Suppressor macrophage (primary cell): ENCODE measurements at places on chromosomes 3 and 15.

DNA sequence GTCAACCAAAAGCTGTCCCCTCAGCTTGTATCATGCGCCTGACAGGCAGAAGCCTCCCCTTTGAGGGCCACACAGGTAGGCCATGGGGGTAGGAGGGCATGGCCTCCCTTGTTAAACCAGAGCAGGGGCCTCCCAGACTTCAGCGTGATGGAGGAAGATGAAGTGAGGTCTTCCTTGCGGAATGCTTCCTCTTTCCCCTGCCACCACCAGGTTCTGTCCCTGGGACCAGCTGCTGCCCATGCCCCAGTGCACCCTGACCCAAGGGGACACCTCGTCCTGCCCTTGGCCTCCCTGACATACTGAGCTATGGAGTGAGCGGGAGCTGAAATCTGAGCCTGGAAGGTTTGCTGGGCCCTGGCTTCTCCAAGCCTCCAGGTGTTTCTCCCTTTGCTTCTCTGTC is 26.7 kb downstream of the SSUH2 start:
- no peak for DNase-seq

- no peak for DNase-seq
Observed at GRCh38 chr15:88301311-88301710, 44.8 kb upstream of the NTRK3 start.

DNA sequence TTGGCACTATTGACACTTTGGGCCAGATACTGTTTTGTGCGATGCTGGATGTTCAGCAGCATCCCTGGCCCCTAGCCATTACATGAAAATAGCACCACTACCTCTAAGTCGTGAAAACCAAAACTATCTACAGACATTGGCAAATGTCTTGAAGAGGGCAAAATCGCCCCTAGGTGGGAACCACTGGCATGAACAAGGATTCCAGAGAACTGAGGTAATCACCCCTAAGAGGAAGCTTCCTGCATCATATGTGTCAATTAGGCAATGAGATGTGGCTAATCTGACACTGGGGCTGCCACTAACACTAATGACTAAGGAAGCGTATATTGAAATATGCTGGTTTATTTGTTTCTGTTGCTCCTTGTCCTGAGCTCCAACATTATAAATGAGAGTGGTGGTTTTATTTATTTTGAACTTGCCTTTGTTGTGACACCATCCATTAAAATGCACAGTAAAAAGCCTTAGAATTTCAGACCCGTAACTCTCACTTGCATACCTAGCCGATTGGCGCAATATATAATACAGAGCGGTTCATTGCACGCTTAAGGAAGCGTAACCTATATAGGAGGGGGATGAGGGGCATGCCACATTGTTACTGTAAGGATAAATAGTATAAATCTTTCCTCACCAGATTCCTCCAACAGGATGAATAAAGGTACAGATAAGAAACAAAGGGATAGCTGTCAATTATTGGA is 299.8 kb upstream of the CNTN4 start:
- DNase-seq, result no peak

GRCh38 chr3:52119099-52119498 is 35.1 kb downstream of the POC1A start:
- DNase-seq, result peak; percentile 44

DNA sequence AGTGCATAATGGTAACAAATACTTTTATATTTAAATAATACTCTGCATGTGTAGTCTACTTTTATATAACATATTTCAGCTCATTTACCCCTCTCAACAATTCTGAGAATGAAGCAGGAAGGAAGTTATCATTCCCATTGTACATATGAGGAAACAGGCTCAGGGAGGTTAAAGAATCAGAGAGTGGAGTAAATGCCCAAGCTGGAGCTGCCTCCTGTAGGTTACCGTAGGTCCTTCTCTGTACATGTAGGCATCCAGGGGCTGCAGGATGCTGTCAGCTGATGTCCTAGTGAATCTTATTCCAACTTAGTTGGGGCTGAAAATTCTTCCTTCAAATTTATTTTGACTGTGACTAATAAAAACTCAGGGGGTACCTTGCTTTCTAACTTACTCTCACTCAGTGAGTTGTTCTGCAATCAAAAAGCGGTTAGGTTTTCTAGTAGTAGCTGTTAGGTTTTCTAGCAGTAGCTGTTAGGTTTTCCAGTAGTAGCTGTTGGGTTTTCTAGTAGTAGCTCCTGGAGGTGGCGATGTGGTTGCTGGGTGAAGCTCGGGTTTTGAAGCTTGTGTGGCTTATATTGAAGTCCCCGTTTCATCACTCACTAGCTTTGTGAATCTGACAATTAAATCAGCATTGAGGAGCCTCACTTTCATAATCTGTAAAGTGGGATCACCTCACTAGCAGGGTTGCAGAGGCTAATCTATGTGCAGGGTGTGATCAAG is 357.0 kb downstream of the NR2F2 start:
- DNase-seq, result no peak

DNA sequence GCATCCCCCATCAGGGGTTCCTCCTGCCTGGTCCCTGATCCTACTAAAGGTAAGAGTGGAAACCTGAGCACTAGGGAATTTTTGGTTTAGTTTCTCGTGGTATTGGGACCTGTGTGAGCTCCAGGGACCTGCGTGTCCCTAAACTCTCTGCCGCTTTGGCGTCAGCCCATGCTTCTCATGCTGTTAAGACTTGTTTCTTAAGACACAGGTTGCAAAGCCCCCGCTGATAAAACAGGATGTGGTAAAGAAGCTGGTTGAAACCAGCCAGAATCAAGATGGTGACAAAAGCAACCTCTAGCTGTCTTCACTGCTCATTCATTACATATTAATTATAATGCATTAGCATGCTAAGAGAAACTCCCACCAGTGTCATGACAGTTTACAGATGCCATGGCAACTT is 64.6 kb downstream of the LYZL4 start:
- no peak for DNase-seq

DNA sequence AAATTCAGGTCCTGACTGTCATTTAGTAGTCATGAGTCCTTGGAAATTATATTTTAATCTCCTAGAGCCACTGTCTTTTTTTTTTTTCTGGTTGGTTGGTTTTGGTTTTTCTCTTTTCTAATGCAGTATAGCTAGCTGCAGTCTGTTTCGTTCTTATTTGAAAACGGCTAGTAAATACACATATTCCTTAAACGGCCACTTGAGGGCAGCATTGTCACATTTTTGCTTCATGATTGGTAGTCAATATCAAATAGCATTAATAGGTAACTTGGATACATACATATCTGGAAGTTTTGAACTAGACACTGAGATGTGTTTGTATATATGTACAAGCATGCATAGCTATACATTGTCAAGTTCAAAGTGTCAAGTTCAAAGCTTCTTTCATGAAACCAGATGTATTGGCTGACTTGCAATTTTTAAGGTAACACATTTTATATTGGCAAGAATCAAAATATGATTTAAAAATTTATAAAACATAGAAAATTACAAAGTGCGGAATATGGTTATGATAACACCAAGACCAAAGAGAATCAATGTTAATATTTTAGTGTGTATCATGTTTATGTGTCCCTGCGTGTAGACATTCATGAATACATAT is 22.5 kb downstream of the GABRA5 start:
- DNase-seq, result peak; percentile 74

GRCh38 chr3:135213822-135214221 is 418.8 kb downstream of the EPHB1 start:
- peak; percentile 60 for DNase-seq

GRCh38 chr3:148723631-148724030 is 25.9 kb downstream of the AGTR1 start:
- no peak for DNase-seq

DNA sequence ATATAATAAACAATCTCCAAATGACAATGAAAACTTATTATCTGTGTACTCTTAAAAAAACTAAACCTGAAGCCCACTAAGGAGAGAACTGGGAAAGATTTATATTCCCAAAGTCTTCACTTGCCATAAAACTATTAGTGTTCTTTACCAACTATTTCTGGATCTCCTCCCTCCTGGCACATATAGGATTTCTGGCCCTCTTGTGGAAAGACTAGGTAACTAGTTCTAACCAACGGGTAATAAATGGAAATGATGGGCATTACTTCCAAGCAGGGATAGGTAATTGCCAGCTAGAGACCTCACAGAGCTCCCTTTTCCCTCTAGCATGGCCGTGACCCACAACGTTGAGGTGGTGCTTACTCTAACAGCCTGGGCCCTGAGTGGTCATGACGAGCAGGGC is 110.1 kb downstream of the DNAH12 start:
- DNase-seq, result peak; percentile 4

- DNase-seq, result no peak
Observed at GRCh38 chr3:89506462-89507103, 399.2 kb downstream of the EPHA3 start.

DNA sequence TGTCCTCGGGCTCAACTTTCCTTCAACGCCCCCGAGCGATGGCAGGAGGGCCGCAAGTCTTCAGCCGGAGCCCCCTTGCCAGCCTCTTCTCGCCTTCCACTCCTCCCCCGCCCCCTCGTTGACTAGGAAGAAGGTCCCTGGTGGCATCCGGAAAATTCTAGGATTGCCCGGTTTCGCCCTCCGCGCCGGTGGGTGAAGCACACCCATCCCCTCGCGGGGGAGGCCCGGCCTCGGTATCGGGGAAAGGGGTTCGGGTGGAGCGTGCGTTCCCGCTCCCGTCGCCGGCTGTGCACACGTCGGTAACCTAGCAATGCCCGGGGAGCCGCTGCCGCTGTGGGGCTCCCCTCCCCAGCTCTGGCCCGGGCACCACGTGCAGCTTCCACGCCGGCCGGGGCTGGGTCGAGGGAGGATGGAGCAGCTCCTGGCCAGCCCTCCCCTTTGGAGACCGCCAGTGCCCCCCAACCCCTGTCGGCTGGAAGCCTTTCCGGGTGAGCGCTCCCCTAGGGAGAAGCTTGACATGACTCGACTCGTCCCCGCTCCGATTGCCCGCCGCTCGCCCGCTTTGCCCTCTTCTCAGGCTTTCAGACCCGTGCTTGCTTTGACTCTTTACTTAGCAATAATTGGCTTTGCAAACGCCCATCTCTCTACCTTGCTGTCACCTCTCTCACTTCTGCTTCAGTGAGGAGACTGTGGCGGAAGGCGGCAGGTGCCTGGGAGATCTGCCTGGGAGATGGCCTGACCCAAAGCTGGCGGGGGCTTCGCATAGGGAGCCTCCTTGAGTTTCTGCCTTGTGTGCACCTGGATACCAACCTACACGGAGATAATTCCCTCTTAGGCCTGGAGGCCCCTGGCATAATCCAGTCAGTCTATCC is 1.3 kb downstream of the CACNA1D start:
- DNase-seq, result no peak

- no peak for DNase-seq
Observed at GRCh38 chr15:32676169-32676568, 34.7 kb downstream of the SCG5 start.

DNA sequence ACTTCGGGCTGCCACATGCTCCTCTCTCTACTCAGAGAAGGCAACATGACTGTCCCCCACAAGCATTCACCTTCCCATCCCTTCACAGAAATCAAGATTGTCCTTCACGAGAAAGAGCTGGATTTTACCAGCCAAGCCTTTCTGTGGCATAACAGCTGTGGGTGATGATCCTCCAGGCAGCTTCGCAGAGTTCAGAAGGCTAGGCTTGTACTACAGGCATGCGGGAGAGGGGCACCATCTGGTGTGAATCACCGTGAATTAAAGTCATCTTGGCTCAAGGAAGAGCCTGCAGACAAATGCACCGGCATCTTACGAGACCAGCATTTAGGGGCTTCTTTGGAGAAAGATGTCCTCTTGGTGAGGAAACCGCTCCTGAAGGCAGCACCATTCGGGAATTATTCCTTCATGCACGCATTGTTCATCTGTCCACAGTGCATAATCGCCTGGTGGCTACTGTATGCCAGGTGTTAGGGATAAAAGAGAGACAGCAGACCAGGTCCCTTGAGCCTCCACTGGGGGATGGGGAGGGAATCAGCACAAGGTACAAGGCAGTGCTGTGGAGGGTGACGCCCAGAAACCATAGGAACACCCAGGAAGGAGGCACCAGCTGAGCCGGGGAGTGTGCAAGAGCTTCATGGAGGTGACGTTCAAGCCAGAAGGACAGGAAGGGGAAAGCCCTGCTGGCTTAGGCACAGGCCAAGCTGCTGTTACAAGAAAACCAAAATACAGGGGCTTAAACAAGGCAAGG is 108.6 kb downstream of the TMEM266 start:
- DNase-seq, result no peak

DNA sequence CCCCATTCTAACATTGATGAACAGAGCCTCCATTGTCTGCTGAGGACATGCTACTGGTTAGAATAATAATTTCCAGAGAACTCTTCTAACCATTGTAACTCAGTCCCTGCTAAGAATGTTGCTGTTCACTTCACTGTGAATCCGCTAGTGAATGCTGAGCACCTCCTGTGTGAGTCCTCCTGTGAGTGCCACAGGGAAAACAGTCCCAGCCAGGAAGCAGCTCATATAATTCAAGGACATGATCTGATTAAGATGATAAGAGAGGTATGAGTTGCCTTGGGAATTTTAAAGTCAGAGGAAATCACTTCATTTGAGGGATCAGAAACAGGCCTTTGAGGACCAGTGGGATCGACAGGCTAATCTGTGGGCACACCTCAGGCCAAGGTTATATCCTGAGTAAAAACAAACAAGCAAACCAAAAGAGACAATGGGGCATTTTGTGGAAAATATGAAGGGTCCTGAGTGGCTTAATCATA is 33.9 kb upstream of the GPR160 start:
- DNase-seq, result no peak

DNA sequence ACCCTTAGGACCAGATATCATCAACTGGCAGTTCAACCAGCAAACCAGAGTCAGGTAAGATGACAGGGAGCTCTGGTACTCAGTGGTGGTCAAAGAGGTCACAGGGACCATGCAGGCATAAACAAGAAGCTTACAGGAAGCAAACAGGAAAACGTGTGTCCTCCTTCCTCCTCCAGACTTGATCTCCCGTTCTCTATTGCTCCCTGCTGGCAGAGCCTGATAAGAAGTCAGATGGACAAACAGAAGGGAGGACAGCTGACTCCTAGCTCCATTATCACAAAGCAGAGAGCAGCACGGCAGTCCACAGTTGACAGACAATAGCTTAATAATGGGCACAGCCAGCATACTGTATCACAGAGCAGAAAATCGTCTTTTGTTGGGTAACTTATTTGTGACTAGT is 156.5 kb upstream of the SLC2A2 start:
- peak; percentile 44 for DNase-seq

- DNase-seq, result no peak
Observed at GRCh38 chr3:14200841-14201240, 22.2 kb downstream of the LSM3 start.

DNA sequence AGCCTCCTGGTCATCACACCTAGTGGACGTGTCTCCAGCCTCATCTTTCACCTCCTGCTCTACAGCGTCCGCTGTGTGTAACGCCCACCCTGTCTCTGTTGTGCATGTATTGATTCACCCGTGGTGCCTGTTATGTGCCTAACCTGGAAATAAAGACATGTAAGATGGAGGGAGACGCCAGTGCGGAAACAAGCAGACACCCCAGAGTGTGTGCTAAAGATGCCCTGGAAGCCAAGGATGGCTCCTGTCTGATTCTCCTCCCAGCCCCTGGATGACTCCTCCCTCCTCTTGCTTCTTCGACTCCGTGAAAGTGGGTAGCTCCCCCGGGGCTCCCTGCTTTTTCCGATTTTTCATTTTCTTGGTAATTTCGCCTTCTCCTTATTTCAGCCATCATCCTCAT is 241.8 kb downstream of the ADAMTS17 start:
- no peak for DNase-seq

- no peak for DNase-seq
Observed at GRCh38 chr15:31372635-31373091, 46.0 kb downstream of the KLF13 start.

GRCh38 chr3:122021811-122022401 is at the start of gene ILDR1:
Gene ILDR1 (minus strand): TSS chr3:122022247. CDS start chr3:122022077, 170 bp downstream.
- no peak for DNase-seq

- DNase-seq, result no peak
Observed at GRCh38 chr15:60299452-60300047, 98.2 kb downstream of the ANXA2 start.

- DNase-seq, result no peak
Observed at GRCh38 chr3:143563786-143564185, 284.5 kb downstream of the SLC9A9 start.
